ENCODE measurements at places on chromosomes 5 and 9.

DNA sequence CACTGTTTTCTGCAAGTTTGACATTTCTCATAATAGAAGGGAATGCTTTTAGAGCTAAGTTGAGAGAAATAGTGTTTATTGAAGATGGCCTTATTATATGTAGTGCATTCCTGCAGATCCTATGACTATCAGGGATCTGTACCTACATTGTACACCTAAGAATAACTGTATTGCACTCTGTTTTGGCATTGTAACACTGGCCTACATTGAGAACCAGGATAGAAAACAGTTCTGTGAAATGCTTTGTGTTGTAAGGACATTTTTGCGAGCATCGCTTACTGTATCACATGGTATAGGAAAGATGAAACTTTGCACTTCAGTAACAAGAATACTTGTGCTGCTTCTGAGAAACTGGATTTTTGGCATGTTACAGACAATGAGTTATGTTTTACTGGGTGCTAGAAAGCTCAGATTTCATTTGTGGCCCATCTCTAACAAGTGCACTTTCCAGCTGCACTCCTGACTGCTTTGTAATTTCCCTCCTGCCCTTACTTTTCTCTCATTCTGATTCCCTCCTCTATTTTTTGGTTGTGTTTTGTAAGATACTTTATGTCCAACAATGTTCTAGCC is 30.6 kb downstream of the C9orf85 start:
- DNase-seq: no peak

DNA sequence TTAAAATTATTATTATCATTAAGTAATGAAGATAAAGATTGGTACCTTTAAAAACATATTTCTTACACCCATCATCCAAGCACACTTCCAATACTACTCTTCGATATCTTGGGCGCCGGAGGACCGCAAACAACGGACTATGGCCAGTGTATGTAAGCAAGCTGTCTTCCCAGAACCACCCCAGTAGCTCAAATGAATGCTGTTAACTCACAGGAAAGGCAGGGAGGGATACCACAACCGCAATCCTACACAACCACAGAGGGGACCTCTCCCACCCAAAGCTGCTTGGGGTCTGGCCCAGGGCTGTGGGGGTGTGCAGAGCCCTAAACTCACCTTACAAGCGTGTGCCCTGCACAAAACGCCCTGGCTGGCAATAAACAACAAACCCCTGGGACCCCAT is 20.6 kb downstream of the GOLM1 start:
- no peak for DNase-seq

GRCh38 chr9:111876179-111876578 is 20.4 kb upstream of the UGCG start:
- no peak for DNase-seq

DNA sequence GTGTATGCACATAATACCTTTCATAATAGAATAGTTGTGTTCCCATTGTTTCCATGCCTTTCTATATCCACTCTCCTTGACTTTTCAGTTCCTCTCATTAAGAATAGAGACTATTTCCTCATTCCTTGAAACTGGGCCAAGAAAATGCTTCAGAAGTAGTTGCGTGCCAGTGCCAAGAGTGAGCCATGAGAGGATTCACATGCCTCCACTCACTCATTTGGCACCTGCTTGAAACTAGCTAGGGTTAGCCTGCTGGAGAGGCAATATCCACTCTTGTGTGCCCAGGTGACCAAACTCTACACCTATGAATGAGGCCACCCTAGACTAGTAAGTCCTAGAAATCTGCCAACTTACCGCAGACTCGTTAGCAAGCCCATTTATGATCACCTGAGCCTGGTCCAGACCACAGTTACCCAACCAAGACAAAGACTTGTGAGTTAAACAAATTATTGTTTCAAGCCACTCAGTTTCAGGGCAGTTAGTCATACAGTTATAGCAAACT is 276.3 kb downstream of the EPB41L4A start:
- no peak for DNase-seq

DNA sequence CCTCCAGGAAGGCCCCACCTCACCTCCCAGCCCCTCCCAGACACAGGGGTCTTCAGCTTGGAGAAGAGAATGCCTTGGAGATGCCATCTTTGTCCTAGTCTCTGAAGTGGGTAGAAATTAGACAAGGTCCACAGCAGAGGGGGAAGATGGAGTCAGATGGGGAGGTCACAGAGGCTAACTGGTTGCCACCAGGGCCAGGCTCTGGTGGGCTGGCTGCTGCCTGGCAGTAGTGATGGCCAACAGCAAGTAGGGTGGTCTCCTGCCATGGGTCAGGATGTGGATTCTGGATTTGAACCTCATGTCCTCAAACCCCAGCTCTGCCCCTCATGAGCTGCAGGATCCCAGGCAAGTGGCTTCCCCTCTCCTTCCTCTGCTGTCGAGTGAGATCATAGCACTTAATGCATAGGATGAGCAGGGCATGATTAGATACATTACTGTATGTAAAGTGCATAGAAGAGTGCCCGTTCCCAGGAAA is 38.7 kb upstream of the NEK6 start:
- no peak for DNase-seq

DNA sequence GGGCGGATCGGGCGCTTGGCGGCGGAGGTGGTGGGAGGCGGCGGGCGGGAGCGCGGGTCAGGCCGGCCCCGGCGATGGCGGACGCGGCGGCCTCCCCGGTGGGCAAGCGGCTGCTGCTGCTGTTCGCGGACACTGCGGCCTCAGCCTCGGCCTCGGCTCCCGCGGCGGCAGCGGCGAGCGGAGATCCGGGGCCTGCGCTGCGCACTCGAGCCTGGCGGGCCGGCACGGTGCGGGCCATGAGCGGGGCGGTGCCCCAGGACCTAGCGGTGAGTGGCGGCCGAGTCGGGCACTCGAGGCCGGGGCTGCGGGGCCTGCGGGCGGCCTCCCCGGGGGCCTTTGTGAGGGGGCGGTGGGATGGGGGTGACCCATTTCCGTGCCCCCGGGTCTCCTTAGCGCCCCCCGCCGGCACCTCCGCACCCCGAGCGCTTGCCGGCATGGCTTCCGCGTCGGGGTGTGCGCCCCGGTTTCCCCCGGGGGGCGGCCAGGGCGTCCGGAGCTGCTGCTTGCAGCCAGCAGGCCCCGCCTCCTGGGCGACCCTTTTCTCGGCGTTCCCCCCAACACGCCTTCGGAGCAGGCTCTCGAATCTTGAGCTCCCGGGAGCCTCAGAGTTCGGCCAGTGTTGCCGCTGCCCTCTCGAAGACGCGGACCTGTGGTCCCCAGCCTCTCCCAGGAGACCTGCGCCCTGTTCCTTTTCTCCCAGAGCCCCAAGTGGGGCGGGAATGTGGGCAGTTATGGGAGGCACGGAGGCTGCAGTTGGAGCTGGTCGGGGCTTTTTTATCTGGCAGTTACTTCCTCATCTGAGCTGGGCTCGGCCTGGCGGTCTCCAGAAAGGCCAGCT is 456 bp downstream of the KDM3B start:
- no peak for DNase-seq

DNA sequence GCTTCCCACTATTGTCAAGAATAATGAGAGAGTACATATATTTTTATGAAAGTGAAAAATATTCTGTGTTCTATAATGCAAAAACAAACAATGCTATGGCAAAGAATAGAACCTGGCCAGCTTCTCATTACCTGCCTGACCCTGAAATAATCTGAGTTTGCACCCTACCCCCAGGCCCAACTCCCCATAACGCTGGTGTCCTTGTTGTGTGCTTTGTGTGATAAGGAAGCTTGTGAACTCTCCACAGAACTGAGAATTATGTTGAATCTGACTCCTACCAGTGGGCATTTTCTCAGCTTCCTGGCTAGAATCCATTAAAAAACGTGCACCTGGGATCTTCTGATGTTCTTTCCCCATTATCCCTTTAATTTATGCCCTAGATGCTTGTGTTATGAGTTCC is 178.0 kb upstream of the GNA14 start:
- DNase-seq: no peak

- DNase-seq: no peak
Measured at GRCh38 chr5:123538670-123539459, 26.9 kb downstream of the CSNK1G3 start.

DNA sequence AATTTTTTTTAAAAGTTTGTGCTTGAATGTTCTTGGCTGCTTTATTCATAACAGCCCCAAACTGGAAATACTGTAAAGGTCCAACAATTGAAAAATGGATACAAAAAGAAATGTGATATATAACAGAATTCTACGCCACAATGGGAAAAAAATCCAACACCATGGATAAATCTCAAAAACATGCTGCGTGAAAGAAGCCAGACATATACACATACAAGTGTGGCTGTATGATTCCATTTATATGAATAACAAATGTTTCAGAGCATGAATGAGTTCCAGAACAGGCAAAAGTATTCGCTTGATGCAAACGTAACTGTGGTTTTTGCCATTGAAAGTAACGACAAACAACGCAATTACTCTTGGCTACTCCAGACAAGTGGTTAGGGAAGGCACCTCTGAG is 7.2 kb upstream of the SFXN1 start:
- no peak for DNase-seq

- no peak for DNase-seq
Measured at GRCh38 chr5:124576848-124577409, 169.5 kb downstream of the ZNF608 start.

DNA sequence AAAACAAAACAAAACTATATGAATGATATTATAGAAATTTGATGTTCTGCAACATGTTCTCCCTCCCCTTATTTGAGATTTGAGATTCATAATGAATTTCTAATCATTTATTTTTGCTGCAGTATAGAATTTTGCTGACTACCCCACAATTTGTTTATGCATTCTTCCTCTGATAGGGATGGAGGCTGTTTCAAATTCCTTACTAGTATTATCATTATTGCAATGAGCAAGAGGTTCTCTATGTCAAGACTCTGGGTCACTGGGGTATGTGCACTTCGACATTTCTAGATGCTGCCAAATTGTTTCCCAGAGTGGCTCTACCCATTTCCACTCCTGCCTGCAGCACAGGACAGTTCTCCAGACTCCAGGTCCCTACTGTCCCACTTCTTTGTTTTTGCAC is 54.9 kb upstream of the DAB2IP start:
- no peak for DNase-seq

- DNase-seq: no peak
Measured at GRCh38 chr5:33088176-33088575, 352.6 kb upstream of the TARS1 start.

DNA sequence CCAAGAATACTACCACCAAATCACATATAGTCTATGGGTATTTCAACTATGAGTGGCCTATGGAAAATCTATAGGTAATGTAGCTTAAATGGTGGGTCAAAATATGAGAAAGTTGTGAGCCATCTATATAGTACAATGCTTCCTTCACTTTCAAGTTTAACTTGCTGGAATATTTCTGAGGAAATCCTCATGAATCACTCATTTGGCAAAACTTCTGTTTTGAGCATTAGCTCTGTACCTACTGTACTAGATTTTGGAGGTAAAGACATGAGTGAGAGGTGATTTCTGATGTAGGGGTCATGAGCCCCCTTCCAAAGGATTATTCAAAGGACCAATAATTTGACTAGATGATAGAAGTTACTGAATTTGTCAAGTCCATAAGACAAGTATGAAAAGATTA is 80.6 kb upstream of the DAB2 start:
- no peak for DNase-seq

GRCh38 chr9:37374892-37375291 is 47.6 kb upstream of the GRHPR start:
- DNase-seq: no peak

DNA sequence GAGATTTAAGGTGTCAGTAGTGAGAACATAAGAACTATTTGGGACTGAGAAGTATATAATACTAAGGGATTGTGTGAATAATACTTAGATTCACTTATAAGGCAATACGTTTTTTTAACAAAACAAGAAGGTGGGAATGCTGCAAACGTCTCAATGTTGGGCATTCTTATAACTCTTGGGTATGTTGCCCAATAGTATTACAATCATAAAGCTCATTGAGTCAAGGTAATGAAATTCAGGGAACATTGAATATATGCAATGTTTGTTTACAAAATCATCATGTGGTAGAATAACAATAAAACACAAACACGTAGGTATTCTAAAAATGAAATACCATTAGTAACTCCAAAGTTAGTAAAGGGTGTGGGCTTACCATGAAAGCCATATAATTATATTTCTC is 400.7 kb downstream of the KIAA0825 start:
- DNase-seq: no peak

DNA sequence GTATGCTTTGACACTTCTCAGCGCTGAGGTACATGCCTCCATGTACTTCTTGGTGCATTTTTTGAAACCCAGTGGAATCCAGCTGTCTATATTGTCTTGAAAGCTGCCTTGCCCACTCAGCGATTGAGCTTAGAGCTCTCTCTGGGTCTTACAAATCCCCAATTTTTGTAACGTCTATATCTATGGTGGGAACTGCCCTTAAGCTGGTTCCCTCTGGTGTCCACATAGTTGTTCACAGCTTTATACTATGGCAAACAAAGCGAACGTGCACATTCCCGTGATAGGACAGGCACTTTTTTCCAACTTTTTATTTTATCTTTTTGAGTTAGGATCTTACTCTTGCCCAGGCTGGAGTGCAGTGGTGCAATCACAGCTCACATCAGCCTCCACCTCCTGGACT is 20.9 kb downstream of the CDHR2 start:
- no peak for DNase-seq

- no peak for DNase-seq
Measured at GRCh38 chr5:80736730-80737129, 81.9 kb upstream of the DHFR start.

GRCh38 chr9:127917603-127918002 is 762 bp upstream of the ST6GALNAC4 start:
- no peak for DNase-seq

GRCh38 chr5:100550531-100551051 is 15.4 kb downstream of the FAM174A start:
- no peak for DNase-seq

DNA sequence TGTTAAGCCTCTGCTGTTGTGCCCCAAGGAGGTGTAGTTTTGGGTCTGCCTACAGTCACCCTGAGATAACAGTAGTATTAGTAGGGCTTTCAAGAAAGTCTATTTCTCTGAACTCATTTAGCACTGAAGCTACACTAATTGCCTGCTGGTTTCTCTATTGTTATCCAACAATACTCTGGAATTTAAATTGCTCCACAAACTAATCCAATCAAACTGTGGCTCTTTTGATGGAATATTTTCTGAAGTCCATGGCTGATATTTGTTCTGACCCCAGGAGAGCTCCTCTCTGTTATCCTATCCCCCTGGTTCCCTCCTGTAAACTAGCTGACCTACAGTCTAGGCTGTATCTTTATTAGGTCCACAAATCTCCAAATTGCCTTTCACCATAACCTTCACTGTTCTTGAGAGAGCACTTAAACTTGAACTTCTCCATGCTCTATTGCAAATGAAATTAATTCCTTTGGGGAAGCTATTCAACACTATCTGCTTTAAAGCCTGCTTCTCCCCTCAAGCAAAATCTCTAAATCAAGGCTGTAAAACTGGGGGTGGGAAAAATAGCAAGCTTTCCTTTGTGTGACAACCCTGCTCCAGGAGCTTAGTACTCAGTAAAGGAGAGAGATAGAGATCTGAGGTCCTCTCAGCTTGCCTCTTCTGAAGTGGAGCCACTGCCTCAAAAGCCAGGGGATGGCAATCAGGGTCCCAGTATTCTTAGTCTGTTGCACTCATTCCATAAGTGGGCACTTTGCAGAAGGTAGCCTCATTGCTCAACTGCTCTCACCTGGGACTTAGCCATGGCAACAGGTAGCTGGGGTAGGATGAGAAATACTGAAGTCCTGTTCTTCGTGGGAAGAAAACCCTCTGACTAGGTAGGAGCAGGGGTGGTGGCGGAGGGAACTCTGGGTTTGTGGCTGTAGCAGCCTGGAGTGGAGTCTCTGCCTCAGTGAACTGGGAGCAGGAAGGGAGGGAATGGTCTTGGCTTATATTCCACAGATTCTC is 110.9 kb downstream of the MACIR start:
- no peak for DNase-seq

GRCh38 chr9:122821278-122821943 is 7.0 kb downstream of the PDCL start:
- DNase-seq: no peak

Measured in DMS 273 treated with DMSO at 0.1 percent for 48 hours (cell line).